ENCODE measurements at places on chromosomes 1 and 21. TPM values are rescaled to one million over a fixed set of nuclear protein-coding genes. Genes with fewer than 3 reads are reported as not detected.

The KTI12 gene
- total RNA-seq, result 9.7 TPM

The CFAP74 gene
- not detected for total RNA-seq

The ZNF593OS gene
- total RNA-seq, result not detected

The ANKRD35 gene
- 0.40 TPM for total RNA-seq

DNA sequence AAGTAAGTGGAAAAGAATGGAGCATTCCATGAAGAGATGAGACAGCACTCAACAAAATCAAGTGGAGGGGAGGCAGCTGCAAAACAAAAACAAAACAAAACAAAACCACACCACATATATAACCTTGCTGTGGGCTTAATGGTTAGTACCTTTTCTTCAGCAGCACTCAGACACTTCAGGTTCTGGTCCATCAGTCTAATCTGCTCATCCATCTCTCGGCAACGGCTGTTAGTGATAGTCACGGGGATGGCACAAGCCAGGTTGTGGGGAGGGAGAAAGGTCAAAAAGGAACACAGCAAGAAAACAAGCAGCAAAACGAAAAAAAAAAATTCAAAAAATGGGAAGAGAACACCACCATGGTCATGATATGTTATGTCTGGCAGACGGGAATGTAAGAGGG lies 17.0 kb upstream of the NUP210L start:
- DNase-seq, result no peak

- DNase-seq, result no peak
Measured at GRCh38 chr1:162218546-162218945, 149.1 kb downstream of the NOS1AP start.

DNA sequence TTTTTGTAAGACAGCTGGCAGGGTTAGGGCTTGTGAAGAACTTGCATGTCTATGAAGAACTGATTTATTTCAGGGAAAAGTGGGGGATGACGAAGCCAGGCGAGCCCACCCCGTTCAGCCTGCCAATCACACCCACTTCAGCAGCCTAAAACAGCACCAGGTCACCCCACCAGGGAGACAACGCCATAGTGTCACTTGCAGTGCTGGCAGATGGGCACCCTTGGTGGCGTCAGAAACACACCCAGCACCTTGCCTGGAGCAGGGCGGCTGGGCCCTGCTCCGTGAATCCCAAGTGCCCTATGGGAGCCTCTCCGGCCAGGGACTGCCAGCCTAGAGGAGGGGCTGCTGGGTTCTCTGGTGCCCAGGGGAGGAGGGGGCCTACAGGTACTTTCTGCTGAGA lies 5.0 kb upstream of the NADK start:
- DNase-seq, result no peak

DNA sequence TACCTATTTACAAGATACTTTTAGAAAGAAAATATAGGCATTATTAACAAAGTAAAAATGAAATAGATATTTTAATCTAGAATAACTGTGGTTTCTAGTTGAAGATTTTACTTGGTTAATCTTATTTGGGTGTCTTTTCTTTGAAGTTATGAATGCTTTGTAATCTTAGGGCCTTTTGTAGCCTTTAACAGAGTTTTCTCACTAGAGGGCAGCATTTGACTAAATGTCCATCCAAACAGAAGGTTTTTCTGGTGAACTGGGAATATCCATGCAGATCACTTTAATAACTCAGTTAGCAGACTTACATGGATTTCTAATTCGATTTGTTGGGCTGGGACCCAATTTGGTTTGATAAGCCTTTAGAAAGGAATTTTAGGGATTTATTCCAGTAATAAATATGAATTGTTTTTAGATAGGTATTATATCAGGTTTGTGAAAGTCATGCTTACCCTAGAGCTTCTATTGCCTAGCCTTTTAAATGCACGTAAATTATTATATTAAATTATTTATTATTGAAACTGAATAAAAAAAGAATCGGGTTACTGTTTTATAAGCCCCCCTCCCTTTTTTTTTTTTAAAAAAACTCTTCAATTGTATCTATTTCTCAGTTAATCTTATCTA lies 119.7 kb downstream of the ZNF326 start:
- DNase-seq, result peak; percentile 77

DNA sequence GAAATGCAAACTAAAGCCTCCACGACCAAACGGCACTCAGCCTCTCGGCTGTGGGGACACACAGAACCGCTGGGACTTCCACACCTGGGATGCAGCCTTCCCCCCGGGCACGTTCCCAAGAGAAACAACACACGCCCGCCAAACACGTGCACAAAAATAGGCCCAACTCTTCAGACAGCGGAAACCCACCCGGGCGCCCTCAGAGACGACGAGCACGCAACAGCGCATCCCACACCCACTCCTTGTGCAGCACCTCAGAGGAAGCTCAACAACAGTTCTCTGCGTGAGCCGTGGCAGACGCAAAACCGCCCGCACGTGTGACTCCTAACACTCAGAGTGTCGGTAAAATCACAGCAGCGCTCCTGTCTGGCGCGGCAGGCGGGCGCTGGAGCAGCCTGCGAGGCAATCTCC lies 5.3 kb downstream of the C1orf159 start:
- no peak for DNase-seq

All from PC-3 (cell line).